Naive thymus-derived CD4-positive, alpha-beta T cell (primary cell): ENCODE measurements at places on chromosomes 2 and 18. TPM values are rescaled to one million over a fixed set of nuclear protein-coding genes. Genes with fewer than 3 reads are reported as not detected.

- H3K27me3 ChIP-seq, result no peaks in the 10 kb centered on the region
- H3K4me3 ChIP-seq, result no peak overlapping the region
- no peak for DNase-seq
- H3K4me1 ChIP-seq, result no peaks in the 10 kb centered on the region
- H3K27ac ChIP-seq, result no peak overlapping the region
Measured at GRCh38 chr18:67475673-67476072, 40.8 kb downstream of the DSEL start.

DNA sequence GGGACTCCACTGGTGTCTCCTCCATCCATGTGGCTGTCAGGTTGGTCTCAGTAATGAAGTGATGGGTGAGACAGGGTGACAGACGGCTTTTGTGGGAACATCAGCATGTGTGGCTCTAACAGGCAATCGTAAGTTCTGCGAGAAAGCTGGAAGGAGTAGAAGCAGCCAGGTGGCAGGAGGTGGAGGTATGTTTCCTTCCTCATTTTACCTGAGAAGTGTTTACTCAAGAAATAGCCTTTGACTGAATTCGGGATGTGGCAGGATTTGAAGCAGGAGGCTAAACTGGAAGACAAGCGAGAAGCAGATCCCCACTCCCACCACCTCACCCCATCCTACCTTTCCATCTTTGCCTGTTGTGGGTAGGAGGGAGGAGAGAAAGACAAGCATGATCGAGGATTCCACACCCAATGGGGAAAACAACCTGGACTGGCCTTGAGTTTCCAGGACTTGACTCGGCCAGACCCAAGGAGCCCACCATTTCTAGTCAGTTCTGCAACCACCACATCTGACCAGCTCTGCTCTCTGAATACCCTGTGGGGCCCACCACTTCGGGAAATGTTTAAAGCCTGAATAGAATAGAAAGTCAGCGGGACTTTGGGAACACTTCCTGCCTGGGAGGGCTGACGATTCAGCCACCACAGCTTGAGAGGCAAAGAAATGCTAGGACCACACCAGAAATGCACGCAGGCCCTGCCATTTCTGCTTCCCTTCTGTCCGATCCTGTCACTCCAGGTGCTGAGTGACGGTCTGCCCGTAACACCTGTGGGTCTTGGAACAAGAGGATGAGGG, 1.2 kb downstream of the ABCG8 start:
- no peaks in the 10 kb centered on the region for H3K4me1 ChIP-seq
- no peak overlapping the region for H3K4me3 ChIP-seq
- no peaks in the 10 kb centered on the region for H3K36me3 ChIP-seq
- no peaks in the 10 kb centered on the region for H3K27me3 ChIP-seq
- H3K27ac ChIP-seq, result no peak overlapping the region

DNA sequence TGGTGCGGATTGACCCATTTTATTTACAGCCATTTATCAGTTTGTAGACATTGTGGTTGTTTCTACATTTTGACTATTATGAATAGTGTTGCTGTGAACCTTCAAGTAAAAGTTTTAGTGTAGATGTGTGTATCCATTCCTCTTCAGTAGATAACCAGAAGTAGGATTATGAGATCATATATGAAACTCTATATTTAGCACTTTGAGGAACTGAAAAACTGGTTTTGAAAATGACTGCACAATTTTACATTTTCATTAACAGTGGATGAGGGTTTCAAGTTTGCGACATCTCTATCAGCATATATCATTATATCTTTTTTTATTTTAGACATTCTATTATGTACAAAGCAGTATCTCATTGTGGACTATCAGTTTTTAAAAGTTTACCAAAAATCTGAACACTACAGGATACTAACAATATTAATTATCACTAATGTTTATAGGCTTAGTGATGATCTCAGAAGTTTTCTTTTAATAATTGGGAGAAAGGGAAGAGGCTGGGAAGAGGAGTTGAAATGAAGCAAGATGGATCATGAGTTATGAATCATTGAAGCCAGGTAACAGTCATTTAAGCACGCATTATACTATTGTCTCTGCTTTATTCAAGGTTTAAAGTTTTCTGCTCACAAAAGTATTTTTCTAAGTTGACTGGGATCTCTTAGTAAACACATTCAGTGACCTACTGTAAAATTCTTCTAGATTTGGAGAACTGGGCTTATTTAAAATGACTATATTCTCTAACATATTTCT, 329.0 kb upstream of the LRATD1 start:
- no peaks in the 10 kb centered on the region for H3K27me3 ChIP-seq
- DNase-seq, result no peak
- H3K4me3 ChIP-seq, result no peak overlapping the region
- no peaks in the 10 kb centered on the region for H3K4me1 ChIP-seq

- H3K27me3 ChIP-seq, result no peaks in the 10 kb centered on the region
- no peak for DNase-seq
- no peaks in the 10 kb centered on the region for H3K4me1 ChIP-seq
- no peak overlapping the region for H3K4me3 ChIP-seq
Measured at GRCh38 chr2:3659447-3660432, 1.7 kb downstream of the ALLC start.

- DNase-seq, result no peak
- H3K27me3 ChIP-seq, result no peaks in the 10 kb centered on the region
- no peak overlapping the region for H3K4me3 ChIP-seq
- no peaks in the 10 kb centered on the region for H3K36me3 ChIP-seq
- H3K27ac ChIP-seq, result no peak overlapping the region
Measured at GRCh38 chr2:47519604-47520301, 116.8 kb downstream of the MSH2 start.

GRCh38 chr2:15947431-15947830, 7.1 kb downstream of the MYCN start:
- no peak overlapping the region for H3K4me3 ChIP-seq
- peaks cover 9% of the 10 kb centered on the region for H3K4me1 ChIP-seq
- no peak overlapping the region for H3K27ac ChIP-seq
- no peaks in the 10 kb centered on the region for H3K27me3 ChIP-seq
- H3K36me3 ChIP-seq, result no peaks in the 10 kb centered on the region

- no peak for DNase-seq
- H3K27me3 ChIP-seq, result no peaks in the 10 kb centered on the region
- no peak overlapping the region for H3K4me3 ChIP-seq
- H3K36me3 ChIP-seq, result peaks cover 6% of the 10 kb centered on the region
- no peaks in the 10 kb centered on the region for H3K4me1 ChIP-seq
Measured at GRCh38 chr2:38824906-38825305, 46.9 kb downstream of the GEMIN6 start.

DNA sequence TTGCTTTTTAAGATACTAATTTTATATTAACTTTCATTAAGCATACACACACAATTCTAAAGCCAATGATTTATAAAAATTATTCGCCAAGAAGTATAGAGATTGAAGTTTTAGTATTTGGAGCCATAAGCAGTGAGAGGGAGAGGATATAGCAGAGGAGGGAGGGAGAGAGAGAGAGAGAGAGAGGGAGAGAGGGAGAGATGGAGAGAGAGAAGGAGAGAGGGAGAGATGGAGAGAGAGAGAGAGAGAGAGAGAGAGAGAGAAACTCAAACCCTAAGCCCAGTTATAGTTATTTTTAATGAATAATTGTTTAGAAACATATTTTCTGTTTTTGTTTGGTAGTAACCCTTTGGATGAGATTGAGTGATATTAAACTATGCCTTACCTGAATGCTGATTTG, 5.3 kb downstream of the TWIST2 start:
- DNase-seq, result no peak
- H3K27me3 ChIP-seq, result no peaks in the 10 kb centered on the region
- no peak overlapping the region for H3K4me3 ChIP-seq

DNA sequence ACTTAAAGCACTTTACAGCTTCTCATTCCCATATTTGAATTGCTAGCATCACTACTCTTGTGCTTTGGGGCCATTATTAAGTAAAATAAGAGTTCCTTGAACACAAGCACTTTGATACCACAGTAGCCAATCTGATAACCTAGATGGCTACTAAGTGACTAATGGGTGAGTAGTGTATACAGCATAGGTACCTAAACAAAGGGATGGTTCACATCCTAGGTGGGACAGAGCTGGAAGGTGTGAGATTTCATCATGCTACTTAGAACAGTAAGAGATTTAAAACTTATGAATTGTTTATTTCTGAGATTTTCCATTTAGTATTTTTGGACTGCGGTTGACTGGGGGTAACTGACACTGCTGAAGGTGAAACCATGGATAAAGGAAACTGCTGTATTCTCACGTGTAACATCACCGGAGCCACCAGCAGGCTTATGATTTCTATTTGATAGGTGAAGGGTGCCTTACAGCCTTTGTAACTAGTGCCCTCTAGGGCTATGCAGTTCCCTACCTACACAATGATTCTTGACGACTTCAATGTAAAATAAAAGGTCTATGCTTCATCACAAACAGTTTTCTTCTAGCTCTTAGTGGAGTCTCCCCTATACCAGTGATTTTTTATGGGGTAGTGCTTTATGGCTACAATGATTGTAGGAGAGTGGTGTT, 22.1 kb upstream of the CRIM1 start:
- H3K27me3 ChIP-seq, result no peaks in the 10 kb centered on the region
- peak; percentile 8 for DNase-seq
- no peak overlapping the region for H3K27ac ChIP-seq
- no peaks in the 10 kb centered on the region for H3K4me1 ChIP-seq
- no peak overlapping the region for H3K4me3 ChIP-seq

DNA sequence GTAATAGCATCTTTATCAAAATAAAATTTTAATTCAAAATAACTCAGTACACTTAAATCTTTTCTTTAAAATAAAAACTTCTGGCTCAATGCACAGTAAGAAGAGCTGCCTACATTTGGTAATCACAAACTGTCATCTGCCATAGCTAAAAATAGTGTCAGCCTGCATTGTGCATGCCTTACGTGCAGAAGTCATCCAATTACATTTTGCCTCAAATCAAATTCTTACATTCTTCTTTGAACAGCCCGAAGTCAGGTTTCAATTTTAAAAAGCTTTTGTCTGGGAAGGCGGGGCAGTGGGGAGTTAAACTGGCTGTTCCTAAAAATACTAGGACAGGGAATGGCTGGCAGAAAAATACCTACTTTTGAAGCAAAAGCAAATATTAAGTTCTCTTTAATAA, 51.1 kb downstream of the RTN4 start:
- H3K4me1 ChIP-seq, result peaks cover 11% of the 10 kb centered on the region
- H3K36me3 ChIP-seq, result no peaks in the 10 kb centered on the region
- H3K27ac ChIP-seq, result no peak overlapping the region
- H3K27me3 ChIP-seq, result no peaks in the 10 kb centered on the region
- no peak overlapping the region for H3K4me3 ChIP-seq

Gene QPCT
- total RNA-seq, result 0.86 TPM

Gene EVA1A
- total RNA-seq, result 0.62 TPM

DNA sequence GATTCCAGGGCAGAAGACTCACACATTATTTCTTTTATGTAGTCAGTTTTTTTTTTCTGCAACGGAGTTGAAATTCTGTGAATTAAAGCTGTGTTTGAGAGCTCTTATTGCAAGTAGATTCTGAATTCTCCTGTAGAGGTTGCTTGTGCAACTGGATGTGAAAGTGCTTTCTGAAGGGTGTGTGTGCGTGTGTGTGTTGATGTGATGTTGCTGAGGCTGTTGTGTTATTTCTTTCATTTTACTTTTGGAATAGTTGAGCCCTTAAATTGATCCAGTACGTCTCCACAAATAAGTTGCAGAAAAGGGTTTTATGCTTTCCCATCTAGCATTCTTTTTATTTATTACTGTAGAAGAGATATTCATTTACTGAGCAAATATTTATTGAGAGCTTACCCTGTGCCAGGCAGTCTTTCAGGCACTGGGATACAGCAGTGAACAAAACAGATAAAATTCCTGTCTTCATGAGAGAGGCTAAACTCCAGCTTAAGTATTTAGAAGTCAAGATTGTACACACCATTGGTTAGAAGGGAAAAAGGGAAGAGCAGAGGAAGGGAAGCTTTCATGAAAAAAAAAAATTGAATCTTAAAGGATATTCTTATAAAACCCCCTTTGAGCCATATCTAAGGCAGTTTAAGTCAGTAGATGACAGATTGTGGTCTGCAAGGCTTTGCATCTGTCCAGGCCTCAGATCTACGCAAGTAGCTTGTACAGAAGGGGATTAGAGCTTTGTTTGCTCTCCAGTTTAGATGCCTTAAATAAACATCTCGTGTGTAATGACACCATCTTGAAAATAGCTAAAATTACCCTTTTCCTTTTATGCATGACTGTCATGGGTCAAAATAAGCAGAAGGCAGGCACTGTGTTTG, 58.2 kb downstream of the MYO1B start:
- no peaks in the 10 kb centered on the region for H3K27me3 ChIP-seq
- no peak overlapping the region for H3K27ac ChIP-seq
- H3K36me3 ChIP-seq, result no peaks in the 10 kb centered on the region
- no peaks in the 10 kb centered on the region for H3K4me1 ChIP-seq
- H3K4me3 ChIP-seq, result no peak overlapping the region

GRCh38 chr2:109500910-109501309, 112.9 kb downstream of the SEPTIN10 start:
- H3K36me3 ChIP-seq, result peaks cover 3% of the 10 kb centered on the region
- H3K27ac ChIP-seq, result no peak overlapping the region
- H3K27me3 ChIP-seq, result no peaks in the 10 kb centered on the region
- H3K4me1 ChIP-seq, result no peaks in the 10 kb centered on the region
- no peak for DNase-seq

GRCh38 chr2:46416739-46417403, 62.5 kb upstream of the TMEM247 start:
- no peaks in the 10 kb centered on the region for H3K4me1 ChIP-seq
- H3K4me3 ChIP-seq, result no peak overlapping the region
- no peaks in the 10 kb centered on the region for H3K27me3 ChIP-seq
- H3K36me3 ChIP-seq, result no peaks in the 10 kb centered on the region
- no peak overlapping the region for H3K27ac ChIP-seq

GRCh38 chr2:171919453-171919852, 2.8 kb upstream of the HAT1 start:
- no peaks in the 10 kb centered on the region for H3K36me3 ChIP-seq
- no peak overlapping the region for H3K4me3 ChIP-seq
- H3K4me1 ChIP-seq, result peaks cover 13% of the 10 kb centered on the region
- no peak overlapping the region for H3K27ac ChIP-seq
- no peaks in the 10 kb centered on the region for H3K27me3 ChIP-seq

GRCh38 chr2:7436096-7436906, 519.1 kb downstream of the RNF144A start:
- H3K27me3 ChIP-seq, result no peaks in the 10 kb centered on the region
- peaks cover 46% of the 10 kb centered on the region for H3K4me1 ChIP-seq
- no peak for DNase-seq
- no peak overlapping the region for H3K4me3 ChIP-seq
- H3K36me3 ChIP-seq, result no peaks in the 10 kb centered on the region

DNA sequence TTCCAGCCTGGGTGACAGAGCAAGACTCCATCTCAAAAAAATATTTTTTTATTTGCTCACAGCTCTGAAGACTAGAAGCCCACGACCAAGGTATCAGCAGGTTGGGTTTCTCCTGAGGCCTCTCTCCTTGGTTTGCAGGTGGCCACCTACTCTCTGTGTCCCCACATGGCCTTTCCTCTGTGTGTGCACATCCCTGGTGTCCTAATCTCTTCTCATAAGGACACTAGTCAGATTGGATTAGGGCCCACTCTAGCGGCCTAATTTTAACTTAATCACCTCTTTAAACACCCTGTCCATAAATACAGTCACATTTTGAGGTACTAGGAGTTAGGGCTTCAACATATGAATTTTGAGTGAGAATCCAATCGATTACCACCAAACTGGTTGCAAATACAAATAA, 2.0 kb upstream of the RAB3GAP1 start:
- no peaks in the 10 kb centered on the region for H3K27me3 ChIP-seq
- no peaks in the 10 kb centered on the region for H3K36me3 ChIP-seq
- peaks cover 13% of the 10 kb centered on the region for H3K4me1 ChIP-seq
- no peak overlapping the region for H3K4me3 ChIP-seq
- no peak overlapping the region for H3K27ac ChIP-seq

- no peak overlapping the region for H3K4me3 ChIP-seq
- DNase-seq, result no peak
- H3K4me1 ChIP-seq, result peaks cover 2% of the 10 kb centered on the region
- H3K27ac ChIP-seq, result no peak overlapping the region
- no peaks in the 10 kb centered on the region for H3K27me3 ChIP-seq
Measured at GRCh38 chr18:13471198-13471845, 252.8 kb downstream of the LDLRAD4 start.

Gene MEP1B
- not detected for total RNA-seq
